Muscle of leg (tissue), 16 donors: ENCODE measurements at places on chromosomes 16 and 17.

GRCh38 chr16:9434659-9435058 lies 343.2 kb downstream of the HAPSTR1 start:
- DNase-seq: no peak

- DNase-seq: peak; percentile 88
These were observed 23.0 kb upstream of the EIF1 start for GRCh38 chr17:41665566-41666236.

DNA sequence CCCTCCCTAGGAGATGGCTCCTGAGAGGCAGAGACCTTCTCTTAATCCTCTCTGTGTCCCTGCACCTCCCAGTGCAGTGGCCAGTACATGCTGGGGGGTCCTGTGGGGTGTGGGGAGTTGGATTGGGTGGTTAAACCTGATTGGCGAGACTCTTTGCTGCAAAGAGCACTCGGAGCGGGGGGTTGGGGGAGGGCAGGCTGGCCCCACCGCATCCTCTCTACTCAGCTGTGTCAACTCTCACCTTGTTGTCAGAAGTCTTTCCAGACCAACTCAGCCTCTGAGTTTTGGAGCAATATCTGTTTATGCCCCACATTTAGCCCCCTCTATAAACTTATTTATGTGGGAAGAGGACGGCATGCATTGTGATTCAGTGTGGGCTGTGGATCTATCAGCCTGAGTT lies 40.0 kb downstream of the SMARCE1 start:
- DNase-seq: no peak

DNA sequence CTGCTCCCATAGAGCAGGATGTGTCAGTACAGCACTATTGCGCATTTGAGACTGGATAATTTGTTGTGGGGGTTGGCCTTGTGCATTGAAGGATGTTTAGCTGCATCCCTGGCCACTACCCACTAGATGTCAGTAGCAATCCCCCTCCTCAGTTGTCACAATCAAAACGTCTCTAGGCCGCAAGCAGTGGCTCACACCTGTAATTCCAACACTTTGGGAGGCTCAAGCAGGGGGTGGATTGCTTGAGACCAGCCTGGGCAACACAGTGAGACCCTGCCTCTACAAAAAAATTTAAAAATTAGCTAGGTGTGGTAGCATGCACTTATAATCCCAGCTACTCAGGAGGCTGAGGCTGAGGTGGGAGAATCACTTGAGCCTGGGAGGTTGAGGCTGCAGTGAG lies 48.4 kb downstream of the CENPV start:
- peak; percentile 32 for DNase-seq

GRCh38 chr16:13414154-13414553 lies 505.8 kb upstream of the ERCC4 start:
- no peak for DNase-seq
